ENCODE measurements at places on chromosomes 2 and 18. TPM values are rescaled to one million over a fixed set of nuclear protein-coding genes. Genes with fewer than 3 reads are reported as not detected.
A peak's percentile ranks its signal among the peaks of the same experiment; 100 is the strongest.

DNA sequence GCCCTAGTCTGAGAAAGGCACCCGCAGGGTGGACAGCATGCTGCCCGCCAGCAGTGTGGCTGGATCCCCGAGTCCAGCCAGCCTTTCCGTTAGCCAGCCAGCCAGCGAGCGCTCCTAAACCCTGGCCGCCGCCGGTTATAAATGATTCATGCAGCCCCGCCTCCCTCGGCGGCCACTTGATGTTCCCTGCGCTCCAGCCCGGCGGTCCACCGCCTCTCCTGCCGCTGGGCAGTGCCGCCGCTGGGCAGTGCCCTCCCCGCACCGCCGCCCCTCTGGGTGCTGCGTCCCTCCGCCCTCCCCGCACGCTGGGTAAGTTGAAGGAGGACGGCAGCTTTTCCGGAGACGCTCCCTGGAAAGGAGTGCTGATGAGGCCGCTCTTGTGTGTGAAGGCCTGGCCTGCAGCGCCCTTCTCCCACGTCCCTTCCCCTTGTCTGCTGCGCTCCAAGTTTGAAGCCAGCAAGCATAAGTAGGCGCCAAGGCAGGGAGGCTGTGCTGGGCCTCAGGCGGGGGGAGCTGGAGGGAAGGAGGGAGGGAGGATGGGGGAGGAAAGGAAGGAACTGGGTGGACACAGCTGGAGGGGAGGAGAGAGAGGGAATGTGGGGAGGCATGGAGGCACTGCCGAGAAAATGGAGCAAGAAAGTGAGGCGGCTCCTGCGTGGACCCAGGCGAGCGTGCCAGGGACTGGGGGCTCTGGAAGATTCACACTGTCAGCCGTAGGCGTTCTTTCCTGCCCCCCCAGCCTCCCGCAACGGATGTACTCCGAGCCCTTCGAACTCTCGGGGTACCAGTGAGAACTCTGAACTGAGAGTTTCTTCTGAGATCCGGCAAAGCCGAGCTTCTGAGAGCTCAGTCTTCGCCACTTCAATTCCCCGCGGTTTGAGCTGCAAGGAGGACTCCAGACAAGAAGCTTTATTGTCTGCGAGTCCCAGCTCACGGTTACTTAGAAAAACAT lies 131.9 kb downstream of the GLI2 start:
- peak overlapping the region; percentile 27 for H3K4me3 ChIP-seq
- H3K27ac ChIP-seq = peak overlapping the region; percentile 61
- no peaks in the 10 kb centered on the region for H3K4me1 ChIP-seq
- DNase-seq = peak; percentile 66
- no peaks in the 10 kb centered on the region for H3K27me3 ChIP-seq

GRCh38 chr2:105786231-105787230 lies 41.8 kb downstream of the NCK2 start:
- H3K27me3 ChIP-seq = no peaks in the 10 kb centered on the region
- H3K27ac ChIP-seq = no peak overlapping the region
- H3K4me3 ChIP-seq = no peak overlapping the region
- peaks cover 8% of the 10 kb centered on the region for H3K36me3 ChIP-seq

DNA sequence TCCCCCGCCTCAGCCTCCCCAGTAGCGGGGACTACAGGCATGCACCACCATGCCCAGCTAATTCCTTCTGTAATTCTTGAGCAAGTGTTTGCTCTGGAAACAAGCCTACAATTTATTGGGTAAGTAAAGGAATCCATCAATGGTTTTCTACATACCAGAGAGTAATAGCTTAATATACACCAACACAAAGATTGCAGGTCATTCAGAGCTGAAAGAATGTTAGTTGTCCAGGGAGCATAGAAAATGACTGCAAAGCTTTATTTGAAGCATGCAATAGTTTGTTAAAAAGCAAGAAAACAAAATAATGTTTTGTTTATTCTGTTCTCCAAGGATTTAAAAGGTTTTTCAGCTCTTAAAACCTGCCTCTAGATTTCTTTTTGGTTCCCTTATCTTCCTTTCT lies 5.6 kb downstream of the IDH1 start:
- peaks cover 2% of the 10 kb centered on the region for H3K4me1 ChIP-seq
- no peak overlapping the region for H3K27ac ChIP-seq
- no peaks in the 10 kb centered on the region for H3K27me3 ChIP-seq
- no peak for DNase-seq
- no peak overlapping the region for H3K4me3 ChIP-seq

GRCh38 chr18:68150961-68151360 lies 563.9 kb downstream of the TMX3 start:
- no peaks in the 10 kb centered on the region for H3K27me3 ChIP-seq
- no peak overlapping the region for H3K27ac ChIP-seq
- H3K4me1 ChIP-seq = no peaks in the 10 kb centered on the region
- H3K4me3 ChIP-seq = no peak overlapping the region
- no peaks in the 10 kb centered on the region for H3K36me3 ChIP-seq

GRCh38 chr2:52597346-52597745 lies 1170.3 kb upstream of the CHAC2 start:
- no peak for DNase-seq
- no peaks in the 10 kb centered on the region for H3K27me3 ChIP-seq
- no peak overlapping the region for H3K27ac ChIP-seq
- H3K4me3 ChIP-seq = no peak overlapping the region
- no peaks in the 10 kb centered on the region for H3K4me1 ChIP-seq
- no peaks in the 10 kb centered on the region for H3K36me3 ChIP-seq

DNA sequence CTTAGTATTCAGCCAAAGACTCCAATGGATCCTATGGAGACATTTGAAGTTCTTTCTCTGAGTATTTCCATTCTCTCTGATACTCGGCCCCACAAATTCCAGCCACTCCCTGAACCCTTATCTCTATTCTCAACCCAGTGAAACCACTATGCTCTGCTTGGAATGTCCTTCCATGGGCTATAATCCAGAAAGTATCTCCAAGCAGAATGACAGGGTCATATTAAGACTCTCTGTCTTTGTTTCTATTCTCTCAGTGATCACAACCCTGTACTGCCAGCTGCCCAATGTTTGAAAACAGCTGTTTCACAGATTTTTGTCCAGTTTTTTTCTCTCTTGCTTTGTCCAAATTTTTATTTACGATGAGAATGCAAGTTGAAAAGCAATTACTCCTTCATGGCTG lies 21.9 kb downstream of the CHMP3 start:
- H3K4me1 ChIP-seq = no peaks in the 10 kb centered on the region
- no peaks in the 10 kb centered on the region for H3K36me3 ChIP-seq
- no peak overlapping the region for H3K27ac ChIP-seq
- no peaks in the 10 kb centered on the region for H3K27me3 ChIP-seq
- no peak for DNase-seq

TMEM247 gene
- total RNA-seq = not detected
